Stimulated activated CD4-positive, alpha-beta T cell treated with anti-CD3 and anti-CD28 coated beads, Interleukin-12 subunit alpha, Interleukin-12 subunit beta, amount 100 ng/mL, for 4 hours (primary cell): ENCODE measurements at places on chromosomes 12 and 14.

- DNase-seq = peak; percentile 70
These were observed 10.7 kb downstream of the STAC3 start for GRCh38 chr12:57240066-57240921.

DNA sequence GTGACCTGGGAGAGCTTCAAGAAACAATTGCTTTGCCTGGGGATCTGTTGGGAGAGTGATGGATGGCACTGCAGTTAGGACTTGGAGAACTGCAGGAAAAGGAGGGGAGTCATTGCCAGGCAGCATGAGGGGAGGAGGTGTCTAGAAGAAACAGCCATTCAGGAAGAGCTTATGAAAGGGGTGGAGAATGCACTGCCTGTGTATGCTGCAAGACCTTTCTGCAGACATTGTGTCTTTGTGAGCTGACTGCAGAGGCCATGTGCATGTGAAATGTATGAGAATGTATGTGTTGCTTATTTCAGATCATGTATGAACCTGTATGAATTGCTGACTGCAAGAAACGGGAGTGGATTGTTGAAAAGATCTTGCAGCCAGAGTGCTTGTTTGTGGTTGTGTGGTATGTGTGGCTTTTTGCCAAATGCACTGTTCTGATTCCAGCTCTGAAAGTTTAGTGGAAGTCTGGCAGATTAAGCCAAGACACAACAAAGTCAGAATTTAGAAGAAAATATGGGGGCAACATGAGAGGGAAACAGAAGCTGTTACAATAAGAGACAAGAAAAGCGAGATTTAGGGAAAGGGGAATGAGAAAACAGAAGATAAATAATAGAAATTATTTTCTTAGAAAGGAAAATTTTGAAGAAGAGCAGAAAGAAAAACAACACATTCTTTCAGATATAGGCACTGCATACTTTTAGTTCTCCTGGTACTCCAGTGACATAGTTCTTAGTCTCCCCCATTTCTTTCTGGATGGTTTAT, 9.8 kb upstream of the RIMKLB start:
- DNase-seq = no peak

DNA sequence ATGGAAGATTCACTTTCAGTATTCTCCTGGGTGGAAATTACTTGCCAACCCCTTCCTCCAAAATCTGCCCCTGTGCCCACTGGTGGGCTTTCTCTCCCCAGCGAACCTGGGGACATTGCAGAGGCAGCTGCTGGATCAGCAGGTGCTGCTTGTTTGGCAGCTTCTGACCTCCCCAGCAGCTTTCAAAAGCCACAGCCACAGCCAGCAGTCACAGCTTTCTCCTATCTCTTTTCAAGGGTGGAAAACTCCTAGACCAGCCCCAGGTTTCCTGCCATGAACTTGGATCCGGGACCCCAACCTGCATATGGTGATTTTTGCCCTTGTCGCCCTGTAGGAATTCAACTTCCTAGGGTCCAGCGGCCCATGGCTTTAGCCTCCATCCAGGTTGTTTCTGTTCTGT, 330.8 kb downstream of the ADAMTS20 start:
- DNase-seq = no peak

DNA sequence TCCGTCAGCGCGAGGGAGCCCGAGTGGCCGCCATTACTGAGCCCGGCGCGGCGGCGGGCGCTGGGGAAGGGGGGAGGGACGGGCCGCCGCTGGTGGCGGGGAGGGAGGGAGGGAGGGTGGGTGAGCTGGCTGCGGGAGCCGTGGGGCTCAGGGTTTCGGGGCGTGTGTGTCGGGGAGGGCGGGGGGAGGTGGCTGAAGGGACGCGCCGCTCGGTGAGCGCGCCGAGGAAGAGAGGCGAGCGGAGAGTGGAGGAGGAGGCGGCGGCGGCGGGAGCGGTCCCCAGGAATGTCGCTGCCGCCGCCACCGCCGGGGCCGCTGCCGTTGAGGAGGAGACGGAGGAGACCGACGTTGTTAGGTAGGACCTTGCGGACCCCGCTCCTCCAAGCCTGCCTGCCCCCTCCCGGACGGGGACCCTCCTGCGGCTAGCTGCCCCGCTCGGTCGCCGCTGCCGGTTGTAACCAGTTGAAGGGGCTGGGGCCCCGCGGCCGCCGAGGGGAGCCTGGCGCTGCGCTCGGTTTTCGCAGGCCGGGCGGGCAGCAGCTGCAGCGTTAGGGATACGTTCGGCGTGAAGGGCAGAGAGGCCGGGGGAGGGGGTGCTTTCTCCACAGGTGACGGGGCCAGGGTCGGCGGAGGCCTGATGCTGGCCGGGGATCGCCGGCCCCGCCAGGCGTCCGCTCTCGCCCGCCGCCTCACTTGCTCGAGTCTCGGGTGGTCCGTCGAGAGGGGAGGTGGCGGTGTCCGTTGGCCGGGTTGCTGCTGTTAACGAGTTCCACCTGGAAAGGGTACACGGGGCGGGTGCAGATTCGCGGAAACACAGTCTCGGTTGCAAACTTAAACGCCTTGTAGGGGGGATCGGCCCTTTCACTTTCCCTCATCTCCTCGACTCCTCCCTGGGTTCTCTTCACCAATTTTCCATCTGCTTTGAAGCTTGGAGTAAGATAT, at the start of gene ARHGAP5:
Gene ARHGAP5, plus strand, starts transcription at position 224 of the 942 bp plus-strand sequence. CDS start 13,366 bp downstream, outside the sequence.
- DNase-seq = peak; percentile 32

- DNase-seq = no peak
These were observed 3.2 kb downstream of the KDM2B start for GRCh38 chr12:121577443-121578180.

GRCh38 chr14:89473569-89473968, 56.5 kb upstream of the FOXN3 start:
- no peak for DNase-seq

DNA sequence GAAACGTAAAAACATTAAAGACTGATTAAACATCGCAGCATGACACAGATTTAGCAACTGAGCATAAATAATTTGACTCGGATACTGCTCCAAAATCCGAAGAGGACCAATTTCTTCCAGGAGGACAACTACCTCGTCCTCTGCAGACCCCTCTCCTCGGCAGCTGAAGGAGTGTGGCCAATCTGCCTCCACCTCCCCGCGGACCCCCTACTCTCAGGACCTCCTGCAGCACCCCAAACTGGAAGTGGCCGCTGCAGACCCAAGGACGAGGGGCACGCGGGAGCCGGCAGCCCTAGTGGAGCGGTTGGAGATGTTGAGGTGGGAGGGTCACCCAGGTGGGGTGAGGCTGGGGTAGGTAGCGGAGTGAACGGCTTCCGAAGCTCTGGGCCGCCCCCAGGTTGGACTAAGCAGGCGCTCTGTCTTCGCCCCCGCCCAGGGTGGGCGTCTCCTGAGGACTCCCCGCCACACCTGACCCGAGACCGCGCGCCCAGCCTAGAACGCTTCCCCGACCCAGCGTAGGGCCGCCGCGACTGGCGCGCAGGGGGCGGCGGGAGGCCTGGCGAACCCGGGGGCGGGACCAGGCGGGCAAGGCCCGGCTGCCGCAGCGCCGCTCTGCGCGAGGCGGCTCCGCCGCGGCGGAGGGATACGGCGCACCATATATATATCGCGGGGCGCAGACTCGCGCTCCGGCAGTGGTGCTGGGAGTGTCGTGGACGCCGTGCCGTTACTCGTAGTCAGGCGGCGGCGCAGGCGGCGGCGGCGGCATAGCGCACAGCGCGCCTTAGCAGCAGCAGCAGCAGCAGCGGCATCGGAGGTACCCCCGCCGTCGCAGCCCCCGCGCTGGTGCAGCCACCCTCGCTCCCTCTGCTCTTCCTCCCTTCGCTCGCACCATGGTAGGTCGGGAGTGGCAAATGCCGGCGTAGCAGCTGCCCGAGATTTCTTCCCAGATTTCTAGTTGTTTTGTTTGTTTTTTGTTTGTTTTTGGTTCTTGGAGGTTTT, at the start of gene CALM1:
Gene CALM1, plus strand, starts transcription at position 689 of the 999 bp plus-strand sequence. Its CDS starts 202 bp downstream, at position 891.
- DNase-seq = peak; percentile 96

DNA sequence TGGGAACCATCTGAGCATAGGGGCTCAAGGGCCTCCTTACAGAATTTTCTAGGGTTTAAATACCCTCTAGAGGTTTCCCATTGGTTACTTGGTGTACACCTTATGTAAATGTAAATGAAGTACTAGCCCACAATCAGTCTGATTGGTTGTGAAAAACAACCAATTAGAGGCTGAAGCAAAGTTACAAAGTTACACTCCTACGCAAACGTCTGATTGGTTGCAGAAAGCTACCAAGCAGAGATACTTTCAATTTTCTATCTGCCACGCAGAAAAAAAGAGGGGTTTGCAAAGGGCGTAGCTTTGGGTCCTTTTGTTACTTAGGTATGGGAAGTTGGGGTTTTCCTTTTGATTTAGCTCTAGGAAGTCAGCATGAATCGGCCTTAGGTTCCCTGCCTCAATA, 1.8 kb upstream of the TMEM19 start:
- DNase-seq = no peak

DNA sequence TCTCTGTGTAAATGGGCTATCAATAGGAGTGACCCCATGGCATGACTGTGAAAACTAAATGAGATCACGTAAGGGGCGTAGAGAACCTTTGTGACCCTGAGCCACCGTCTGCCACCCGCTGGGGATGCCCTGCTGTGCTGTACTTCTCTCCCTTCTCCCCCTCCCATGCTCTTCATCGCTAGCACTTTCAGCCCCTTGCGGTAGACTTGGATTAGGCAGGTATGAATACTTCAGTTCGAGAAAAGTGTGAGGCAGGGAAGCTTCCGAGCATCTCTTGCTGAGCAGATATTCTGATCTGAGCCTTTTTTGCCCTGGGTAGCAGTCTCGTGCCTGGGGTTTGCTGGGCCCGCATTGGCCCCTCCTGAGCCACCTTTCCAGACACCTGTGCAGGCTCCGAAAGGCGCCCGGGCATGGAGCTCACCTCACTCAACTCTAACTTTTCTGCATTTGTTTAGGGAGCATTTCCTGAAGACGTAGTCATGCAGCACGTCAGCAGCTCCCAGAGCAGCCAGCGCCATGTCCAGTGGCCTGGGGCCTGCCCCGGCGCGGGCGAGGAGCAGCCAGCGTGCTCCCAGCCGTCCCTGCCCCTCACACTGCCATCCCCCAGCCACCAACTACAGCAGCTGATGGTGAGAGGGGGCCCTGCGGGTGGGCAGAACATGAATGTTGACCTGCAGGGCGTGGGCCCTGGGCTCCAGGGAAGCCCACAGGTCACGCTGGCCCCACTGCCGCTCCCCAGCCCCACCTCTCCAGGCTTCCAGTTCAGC, 40.4 kb downstream of the DDX51 start:
- DNase-seq = no peak

GRCh38 chr14:91387169-91387835, 30.3 kb downstream of the CCDC88C start:
- no peak for DNase-seq

DNA sequence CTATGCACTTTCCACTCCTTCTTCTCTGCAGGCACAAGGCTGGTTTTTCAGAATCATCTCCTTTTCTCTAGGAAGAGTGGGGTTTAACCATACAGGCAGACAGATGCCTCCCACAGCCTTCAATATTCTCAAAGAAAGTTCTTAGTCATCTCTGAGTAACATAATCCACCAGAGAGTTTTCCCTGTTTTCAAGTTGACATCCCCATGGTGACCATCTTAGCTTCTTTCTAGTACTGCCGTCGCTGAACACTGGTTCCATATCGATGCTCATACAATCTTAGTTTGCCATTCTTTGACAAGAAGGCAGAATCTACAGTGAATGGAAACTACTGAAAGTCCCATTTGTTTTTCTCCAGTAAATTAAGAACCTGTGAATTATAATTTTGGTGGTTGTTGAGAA, 28.6 kb downstream of the TPH2 start:
- no peak for DNase-seq

DNA sequence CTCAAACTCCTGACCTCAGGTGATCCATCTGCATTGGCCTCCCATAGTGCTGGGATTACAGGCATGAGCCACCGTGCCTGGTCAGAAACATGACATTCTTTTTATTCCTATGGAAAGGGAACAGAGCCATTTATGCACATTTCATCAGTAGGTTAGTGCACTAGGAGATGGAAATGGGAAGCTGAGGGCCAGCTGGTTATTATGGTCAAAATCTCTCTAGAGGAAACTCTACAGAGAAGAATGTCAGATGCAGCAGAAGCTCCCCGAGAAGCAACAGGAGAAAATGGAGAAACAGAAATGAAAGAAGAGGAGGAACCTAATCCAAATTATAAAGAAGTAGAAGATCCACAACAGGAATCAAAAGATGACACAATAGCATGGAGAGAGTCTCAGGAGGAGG, 2.7 kb downstream of the CFAP251 start:
- DNase-seq = no peak

DNA sequence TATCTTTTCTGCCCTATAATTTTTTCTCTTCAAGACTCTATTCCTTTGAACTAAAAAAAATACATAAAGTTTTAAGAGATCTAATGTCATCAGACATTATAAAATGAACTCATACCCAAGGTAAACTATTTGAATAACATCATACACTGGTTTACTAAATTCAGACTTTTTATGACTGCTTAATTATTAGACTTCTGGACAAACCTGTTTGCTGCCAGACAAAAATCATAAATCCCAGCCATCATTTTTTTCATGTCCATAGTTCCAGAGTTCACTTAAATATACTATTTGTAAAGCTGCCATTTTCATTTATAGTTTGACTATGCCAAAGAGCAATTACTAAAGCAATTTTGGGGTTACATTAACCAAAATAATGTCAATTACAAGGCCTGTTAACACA, 34.0 kb downstream of the USP44 start:
- DNase-seq = no peak

- no peak for DNase-seq
These were observed 117.0 kb upstream of the DYRK2 start for GRCh38 chr12:67531501-67531900.

DNA sequence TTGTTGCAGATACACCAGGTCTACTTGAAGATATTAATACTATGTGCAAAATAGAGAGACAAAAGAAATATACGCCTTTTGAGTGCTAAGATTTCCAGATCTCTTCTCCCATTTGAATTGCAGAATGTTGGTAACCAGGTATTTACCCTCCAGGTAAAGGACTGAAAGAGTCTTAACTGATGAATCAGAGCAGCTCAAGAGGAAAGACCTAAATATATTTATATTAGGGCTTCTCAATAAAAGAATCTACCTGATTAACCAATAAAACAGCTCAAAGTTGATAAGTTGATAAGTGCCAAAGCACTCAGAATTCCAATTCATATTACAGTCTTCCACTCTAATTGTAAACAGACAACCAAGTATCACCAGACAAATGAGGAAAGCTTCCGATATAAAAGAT, 59.2 kb downstream of the ZNF641 start:
- no peak for DNase-seq

DNA sequence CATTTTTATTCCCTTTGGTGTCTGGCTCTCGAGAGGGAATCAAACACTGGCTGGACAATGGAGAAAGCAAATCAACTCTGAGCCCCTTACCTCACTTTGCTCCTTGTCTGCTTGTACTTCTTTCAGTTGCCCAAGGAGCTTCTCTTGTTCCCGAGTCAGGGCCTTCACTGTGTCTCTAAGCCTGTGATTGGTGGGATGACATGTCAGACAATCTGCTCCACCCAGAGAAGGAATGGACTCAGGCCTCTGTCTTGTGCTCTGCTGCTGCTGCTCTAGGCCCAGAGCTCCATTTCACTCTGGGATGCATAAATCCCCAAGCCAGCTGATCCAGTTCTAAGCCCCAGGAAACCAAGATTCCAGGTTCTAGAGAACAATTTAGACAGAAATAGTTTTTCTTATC, 7.6 kb downstream of the CALCOCO1 start:
- no peak for DNase-seq

GRCh38 chr12:11868027-11868426, 202.7 kb upstream of the BCL2L14 start:
- DNase-seq = no peak

DNA sequence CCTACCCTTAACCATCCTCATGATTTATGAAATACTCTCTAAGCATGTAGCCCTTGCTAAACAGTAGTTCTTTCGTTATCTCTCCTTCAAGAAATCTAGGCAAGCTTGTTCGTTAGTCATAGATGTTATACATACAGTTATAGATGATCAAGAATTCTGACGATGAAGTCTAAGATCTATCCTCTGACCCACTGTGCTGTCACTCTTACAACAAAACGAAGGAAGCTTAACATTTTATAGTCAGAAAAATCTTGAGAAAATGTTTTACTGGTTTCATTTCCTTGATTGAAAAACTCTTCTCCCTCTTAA, 68.9 kb downstream of the SPPL3 start:
- no peak for DNase-seq
